ENCODE measurements at places on chromosomes 4 and X.

- DNase-seq: no peak
Observed at GRCh38 chr4:142929526-142929925, 83.4 kb upstream of the INPP4B start.

GRCh38 chr4:3707423-3708102, 58.6 kb upstream of the ADRA2C start:
- DNase-seq: peak; percentile 0

DNA sequence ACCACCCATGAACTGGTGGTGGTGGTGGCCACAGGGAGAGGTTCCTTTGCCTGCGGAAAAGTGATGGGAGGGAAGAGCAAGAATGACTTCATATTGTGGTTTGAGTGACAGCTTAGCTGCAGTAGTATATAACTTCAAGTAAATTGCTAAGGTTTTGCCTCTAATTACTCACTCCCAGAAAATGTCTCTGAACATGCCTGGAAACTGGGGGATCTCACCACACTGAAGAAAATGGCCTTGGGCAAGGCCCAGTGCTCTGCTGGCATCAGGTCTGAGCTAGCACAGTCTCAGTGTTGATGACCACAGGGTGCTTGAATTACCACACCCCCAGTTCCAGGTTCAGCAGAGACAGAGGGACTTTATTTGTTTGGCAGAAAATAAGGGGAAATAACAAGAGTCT, 2085.4 kb downstream of the ARAP2 start:
- DNase-seq: no peak

DNA sequence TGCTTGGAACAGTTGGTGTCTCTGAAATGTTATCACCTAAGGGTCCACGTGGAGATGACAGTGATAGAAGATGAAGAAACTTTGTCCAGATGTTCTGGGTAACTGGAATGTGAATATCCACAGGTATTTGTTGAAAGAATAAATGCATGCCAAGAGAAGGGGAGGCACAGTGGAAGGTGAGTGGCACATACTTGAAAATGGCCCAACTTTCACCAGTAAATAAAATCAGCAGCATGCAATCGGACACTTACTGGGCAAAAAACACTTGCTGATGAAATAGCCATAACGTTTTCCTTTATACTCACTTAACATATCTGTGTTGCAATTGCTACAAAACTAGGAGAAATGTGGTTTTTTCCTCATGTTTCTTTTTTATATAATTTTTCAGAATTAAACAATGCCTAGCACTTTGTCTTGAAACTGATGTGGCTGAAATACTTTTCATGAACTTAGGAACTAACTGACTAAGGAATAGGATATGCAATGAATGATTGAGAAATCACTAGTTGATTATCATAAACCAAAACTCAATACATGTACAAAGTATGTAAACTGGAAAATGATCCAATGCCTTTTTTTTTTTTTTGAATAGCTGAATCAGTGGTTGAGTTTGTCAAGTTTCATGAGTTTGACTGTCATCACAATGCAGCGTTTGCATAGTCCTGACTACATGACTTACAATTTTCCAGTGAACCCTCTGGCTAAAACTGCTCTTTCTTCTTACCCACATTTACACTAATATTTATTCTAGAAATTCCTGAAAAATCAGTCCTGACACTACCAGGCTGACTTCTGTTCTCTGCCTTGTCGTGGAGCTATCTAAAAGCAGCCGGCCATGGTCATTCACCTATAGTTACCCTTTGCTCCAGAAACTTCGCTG, 127.4 kb downstream of the CPE start:
- no peak for DNase-seq

- no peak for DNase-seq
Observed at GRCh38 chrX:71225009-71225408, 2.0 kb downstream of the GJB1 start.

DNA sequence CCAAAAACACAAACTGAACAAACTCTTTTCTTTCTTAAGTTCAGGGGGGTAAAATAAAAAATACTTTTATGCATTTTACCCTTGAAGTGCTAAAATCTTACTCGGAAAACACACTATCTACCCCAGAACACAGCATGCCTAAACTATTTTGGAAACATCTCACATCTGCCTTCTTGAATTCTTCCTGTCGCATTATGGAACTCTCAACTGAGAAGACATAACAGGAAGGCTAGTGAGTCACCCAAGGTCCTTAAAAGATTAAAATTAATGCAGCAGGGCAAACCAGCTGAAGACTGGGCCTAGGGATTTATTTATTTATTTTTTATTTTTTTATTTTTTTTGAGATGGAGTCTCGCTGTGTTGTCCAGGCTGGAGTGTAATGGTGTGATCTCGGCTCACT, 208.2 kb downstream of the APBB2 start:
- DNase-seq: no peak

GRCh38 chr4:136749989-136750388, 782.3 kb downstream of the PCDH18 start:
- DNase-seq: no peak

DNA sequence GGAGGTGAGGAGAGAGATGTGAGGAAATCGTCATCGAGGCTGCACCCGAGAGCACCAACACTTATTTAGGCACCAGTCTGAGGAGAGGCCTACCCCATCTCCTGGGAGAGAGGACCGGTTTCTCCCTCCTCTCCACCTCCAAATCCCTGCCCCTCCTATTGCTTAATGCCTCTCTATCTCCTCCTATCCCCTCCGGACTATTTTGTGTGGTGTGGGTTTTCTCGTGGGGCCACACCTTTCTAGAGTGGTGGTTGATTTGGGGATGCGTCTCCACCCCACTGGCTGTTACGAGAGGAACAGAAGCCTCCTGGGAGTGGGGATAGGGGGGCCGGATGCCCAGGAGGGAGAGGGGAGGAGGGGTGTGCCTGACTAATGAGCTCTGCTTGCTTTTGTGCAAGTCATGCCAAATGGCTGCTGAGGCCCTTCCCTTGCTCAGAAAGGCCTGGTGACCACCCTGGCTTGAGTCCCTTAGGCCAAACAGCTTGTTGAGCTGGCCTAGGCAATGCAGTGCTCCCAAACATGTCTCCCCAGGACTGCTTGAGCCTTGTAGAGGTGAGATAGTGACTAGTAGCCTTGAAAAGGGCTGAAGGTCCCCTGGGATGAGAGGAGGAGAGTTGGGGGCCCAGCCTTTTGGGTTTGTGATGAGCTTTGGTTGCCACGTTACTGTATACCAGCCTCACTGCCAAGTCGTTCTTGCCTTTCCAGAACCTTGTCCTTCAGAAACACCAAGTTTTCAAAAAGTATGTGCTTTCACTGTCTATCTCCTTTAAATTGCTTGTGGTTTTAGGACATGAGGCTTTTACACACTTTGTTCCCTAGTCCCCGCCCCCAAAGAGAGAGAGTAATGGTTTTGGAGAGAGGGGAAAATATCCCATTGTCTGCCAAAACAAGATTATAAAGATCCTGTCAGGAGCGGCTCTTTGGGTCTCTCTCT, 1.2 kb downstream of the MSN start:
- peak; percentile 41 for DNase-seq

GRCh38 chr4:40265910-40266274, 69.1 kb downstream of the RHOH start:
- no peak for DNase-seq

DNA sequence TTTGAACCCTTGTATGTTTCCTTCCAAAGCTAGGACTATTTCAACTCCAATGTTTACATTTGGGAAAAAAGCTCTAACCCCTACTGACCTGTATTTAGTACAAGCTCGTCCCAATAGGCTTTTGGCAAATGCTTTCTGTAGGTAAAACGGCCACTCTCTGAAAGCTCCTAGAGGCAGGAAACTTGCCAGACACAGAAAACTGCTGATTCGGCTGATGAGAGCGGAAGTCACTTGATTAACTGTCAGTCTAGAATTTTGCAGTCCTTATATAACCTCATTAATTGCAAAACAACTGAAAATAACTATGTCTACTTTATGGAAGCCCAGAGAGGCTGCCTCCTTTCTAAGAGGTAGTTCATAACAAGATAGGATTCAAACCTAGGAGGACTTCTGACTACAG, 108.1 kb downstream of the TSPAN7 start:
- no peak for DNase-seq

DNA sequence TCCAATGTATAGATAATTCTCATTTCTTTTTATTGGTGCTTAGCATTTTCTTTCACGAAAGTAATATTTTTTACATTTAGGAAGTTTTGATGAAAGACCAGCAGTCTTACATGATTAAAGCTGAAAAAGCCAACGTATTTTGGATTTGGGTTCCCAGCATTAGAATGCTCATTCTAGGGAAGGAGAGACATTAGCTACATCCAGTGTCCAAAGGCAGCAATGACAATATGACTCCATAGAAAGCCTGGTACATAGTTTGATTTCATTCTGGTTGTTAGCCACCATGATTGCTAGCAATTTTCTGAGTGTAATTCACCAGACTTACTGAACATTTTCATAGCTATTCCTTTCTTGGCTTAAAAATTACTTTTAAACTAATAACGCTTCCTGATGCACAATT, 1397.5 kb downstream of the PCDH7 start:
- DNase-seq: no peak

- DNase-seq: no peak
Observed at GRCh38 chr4:104475652-104476051, 19.0 kb downstream of the CXXC4 start.

GRCh38 chrX:113741744-113742143, 842.1 kb upstream of the HTR2C start:
- peak; percentile 10 for DNase-seq

DNA sequence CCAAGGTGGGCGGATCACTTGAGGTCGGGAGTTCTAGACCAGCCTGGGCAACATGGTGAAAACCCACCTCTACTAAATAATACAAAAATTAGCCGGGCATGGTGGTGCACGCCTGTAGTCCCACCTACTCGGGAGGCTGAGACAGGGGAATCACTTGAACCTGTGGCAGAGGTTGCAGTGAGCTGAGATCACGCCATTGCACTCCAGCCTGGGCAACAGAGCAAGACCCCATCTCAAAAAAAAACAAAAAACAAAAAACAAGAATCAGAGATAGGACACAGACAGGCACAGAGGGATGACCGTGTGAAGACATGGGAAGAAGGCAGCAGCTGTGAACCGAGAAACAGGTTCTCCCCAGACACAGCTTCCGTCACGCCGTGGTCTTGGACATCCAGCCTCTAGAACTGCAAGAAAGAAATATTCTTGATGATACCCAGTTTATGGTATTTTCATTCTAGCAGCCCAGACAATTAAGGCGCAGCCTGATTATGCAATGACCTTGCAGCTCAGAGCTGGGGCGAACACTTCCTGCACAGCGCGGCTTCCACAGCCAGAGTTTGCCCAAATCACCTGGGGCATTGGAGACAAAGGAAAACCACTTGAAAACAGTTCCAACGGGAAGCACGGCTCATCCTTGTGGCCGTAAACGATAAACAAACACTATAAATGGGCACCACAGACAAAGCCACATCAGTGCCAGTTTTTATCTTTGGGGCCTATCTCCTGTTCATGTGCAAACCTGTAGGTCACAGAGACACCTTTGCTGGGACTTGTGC, 4.2 kb upstream of the ARSD start:
- no peak for DNase-seq

GRCh38 chr4:142701017-142701416, 145.1 kb downstream of the INPP4B start:
- DNase-seq: no peak

DNA sequence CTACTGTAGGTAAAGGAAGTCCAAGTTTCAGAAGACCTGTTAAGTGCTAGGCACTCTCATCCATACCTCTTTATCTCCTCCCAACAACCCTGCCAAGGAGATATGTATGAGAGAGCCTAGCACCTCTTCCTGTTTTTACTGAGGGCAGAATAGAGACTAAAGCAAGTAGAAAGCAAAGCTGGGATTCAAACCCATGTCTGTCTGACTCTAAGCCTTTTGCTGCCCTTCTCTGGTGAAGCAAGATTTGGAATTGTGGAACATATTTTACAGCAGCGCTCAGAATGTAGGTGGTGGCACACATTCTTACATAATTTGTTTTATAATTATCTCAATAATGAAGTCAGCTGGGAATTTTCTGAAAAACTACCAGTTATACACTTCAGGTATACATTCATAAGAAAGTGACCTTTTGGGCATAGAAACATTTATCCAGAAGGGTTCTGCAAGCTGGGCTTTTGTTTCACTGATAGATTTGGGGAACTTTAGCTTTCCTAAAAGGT, 41.7 kb downstream of the SEPTIN11 start:
- no peak for DNase-seq

GRCh38 chrX:47194194-47194787, 662 bp downstream of the UBA1 start:
- DNase-seq: no peak

- DNase-seq: no peak
Observed at GRCh38 chr4:186248643-186249042, 17.3 kb upstream of the F11 start.

DNA sequence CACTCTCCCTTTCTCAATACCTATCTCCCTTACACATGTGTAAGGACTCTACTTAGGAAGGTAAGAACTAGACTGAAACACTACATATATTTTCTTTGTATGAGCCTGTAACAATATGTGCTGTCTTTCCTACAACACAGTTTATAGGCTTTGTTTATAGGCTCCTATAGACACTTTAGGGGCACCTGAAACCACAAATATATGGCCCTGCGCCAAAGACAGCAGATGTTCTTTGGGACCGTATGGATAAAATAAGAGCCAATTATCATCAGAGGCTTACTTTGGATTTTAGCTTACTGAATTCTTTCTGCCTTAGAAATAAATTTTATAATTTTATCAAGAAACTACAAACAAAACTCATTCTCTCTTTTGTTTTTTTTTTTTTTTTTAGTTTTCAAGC, 16.6 kb upstream of the CXCL3 start:
- DNase-seq: no peak

DNA sequence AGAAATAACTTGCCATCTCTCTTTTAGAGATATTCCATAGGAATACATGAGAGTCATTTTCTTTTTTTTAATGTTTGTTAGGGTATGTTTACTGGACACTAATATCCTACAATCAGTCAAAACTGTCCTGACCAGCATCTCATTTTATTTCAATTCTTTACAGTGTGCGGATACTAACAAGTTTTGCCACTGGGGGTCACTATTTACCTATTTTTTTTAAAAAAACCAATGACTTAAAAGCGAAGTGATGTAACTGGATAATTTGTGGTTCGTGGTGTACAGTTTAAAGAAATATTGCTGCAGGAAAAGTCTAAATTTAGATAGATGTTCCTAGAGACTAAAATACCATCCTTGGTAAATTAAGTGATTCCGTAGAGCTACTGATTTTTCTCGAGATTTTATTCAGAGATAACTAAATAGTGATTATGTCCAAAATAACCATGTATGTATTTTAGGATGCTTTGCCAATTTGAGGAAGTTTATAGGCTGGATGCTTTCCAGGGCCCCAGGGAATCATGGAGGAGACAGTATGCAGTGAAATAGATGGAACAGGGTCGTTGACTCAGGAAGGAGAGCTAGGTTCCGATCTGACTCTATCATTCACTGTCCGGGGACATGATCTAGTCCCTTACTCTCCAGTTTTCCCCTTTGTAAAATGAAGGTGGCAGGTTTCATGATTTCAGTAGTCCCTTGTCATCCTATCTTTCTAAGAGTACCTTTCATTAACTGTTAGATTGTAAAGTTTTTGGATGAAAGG, 34.0 kb upstream of the GNPDA2 start:
- DNase-seq: peak; percentile 74

- DNase-seq: peak; percentile 98
Observed at GRCh38 chr4:54217642-54218495, 11.2 kb upstream of the PDGFRA start.

- no peak for DNase-seq
Observed at GRCh38 chr4:188658958-188659522, 519.8 kb downstream of the TRIML1 start.

- DNase-seq: no peak
Observed at GRCh38 chrX:20529301-20529700, 262.6 kb upstream of the RPS6KA3 start.

GRCh38 chrX:8738588-8739189, 6.8 kb upstream of the ANOS1 start:
- DNase-seq: peak; percentile 25

GRCh38 chr4:40264995-40265909, 68.4 kb downstream of the RHOH start:
- peak; percentile 16 for DNase-seq
